ENCODE measurements at places on chromosomes 11 and 22.

- no peak for DNase-seq
Observed at GRCh38 chr11:115580927-115581680, 76.9 kb upstream of the CADM1 start.

DNA sequence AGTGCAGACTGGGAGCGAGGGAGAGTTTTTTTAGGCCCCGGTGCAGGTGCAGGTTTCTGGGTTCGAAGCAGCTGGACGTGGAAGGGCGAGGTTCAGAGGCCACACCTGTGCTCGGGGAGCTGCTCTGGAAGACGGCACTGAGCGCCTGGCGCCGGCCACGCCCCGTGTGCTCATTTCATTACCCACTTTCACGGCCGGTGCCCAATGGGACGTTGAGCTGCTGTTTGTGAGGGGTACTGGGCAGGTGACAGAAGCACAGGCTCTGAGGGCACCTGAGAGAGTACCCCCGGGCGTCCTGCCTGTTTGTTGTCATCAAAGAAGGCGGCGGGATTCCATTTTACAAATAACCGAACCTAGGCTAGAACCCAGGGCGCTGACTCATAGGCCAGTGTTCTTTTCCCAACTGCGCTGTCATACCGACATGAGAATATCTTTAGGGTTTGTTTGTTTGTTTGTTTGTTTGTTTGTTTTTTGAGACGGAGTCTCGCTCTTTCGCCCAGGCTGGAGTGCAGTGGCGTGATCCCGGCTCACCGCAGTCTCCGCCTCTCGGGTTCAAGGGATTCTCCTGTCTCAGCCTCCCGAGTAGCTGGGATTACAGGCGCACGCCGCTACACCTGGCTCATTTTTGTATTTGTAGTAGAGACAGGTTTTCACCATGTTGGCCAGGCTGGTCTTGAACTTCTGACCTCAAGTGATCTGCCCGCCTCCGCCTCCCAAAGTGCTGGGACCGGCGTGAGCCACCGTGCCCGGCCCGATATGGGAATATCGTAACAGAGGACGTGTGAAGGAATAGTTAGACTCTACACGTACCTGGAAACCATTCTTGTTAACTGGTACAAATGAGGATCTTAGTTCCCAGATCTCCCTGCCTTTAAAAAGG lies 16.6 kb upstream of the SPTBN2 start:
- DNase-seq = no peak

- no peak for DNase-seq
Observed at GRCh38 chr11:35267504-35267903, 128.5 kb downstream of the CD44 start.

GRCh38 chr11:61675826-61676225 lies 4.4 kb upstream of the DAGLA start:
- no peak for DNase-seq

DNA sequence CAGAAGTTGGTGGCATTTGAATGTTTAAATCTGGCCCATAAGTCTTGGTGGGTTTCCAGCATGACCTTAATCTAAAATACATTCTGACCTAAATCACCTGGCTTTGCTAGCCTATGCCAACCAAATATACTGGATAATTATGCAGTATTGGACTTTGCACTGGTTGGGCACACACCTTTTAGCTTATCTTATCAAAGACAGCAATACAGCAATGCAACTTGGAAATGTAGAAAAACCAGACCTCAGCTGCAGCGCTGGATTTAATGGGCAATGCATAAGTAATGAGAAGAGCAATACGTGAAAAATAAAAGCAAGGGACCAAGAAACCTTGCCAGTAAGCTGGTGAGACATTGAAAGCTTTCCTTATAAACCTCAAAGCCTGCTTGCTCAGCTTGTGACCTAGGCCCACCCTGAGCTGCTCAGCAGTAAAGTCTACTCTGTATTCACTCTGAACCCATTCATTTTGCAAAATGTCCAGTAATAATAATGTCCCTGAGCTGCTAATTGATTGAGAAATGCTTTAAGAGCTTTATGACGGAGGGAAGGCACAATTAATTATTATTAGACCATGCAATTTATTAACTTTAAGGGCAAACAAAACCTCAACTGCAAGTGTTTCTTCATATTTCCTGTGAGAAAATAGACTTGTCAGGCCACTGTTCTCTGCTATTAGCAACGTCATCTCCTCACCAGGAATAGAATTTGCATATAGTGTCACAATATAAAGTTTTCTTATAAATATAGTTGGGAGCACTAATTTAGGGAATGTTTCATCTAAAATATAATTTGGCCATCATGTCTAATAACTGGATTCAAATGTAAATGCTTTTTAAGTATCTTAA lies 49.4 kb upstream of the CEP295 start:
- no peak for DNase-seq

- no peak for DNase-seq
Observed at GRCh38 chr11:100691896-100692653, 5.0 kb downstream of the ARHGAP42 start.

DNA sequence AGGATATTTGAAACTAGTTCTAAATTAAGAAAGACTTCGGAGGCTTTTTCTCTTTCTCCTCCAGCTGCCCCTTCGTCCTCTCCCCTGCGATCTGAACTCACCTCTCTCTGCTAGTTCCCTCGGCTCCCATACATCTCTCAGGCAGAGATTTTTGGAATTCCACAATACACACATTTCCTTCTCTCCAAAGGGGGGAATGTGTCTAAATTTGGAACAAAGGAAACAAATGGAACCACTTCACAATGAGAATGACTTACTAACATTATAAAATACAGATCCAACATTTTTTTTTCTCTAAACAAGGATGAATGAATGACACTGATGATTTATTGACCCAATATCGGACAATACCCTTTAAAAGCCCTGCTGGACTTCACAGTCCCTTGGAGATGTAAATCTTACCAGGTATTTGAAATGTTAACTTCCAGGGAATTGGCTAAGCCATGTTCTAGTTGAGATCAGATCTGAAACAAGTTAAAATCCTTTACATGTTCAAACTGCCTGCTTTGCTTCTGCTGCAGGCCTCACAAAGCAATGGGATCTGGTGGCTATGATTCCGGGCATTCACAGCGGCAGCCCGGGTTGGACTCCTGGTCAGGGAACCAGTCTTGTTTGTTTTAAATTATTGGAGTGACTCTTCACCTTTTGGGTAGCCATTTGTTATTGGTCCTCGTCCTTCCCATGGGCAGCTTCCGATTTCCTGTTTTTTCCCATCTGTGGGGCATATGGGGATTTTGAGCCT lies 20.5 kb upstream of the GSTP1 start:
- DNase-seq = no peak

DNA sequence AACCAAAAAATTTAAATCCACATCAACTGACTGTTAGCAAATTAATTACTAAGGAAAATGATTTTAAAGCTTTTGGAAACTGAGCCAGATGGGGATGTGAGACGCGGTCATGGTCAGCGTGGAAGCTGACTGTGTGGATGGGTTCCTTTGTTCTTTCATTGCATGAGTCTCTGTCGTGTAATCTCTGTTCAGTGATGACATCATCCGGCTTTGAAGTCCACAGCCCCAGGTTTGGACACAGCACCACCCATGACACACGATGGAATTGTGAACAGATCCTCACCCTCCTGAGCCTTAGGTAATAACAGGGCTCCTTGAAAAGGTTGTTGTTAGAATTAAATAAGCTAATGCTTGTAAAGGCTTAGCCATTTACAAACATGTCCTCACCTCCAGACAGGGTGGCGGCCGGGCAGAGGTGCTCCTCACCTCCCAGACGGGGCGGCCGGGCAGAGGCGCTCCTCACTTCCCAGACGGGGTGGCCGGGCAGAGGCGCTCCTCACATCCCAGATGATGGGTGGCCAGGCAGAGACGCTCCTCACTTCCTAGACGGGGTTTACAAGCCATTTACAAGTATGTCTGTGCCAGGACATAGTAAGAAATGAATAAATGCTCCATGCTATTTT lies 677.3 kb downstream of the TBC1D22A start:
- DNase-seq = no peak

DNA sequence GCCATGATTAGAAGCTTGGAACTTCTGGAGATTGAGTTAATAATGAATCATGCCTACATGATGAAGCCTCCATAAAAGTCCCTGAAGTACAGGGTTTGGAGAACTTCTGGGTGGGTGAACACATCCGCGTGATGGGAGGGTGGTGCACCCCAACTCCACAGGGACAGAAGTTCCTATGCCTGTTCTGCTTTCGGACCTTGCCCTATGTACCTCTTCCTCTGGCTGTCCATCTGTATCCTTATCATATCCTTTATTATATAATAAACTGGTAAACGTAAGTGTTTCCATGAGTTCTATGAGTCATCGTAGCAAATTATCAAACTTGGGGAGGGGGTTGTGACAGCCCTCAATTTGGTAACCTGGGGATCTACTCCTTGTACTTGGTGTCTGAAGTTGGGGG lies 60.2 kb downstream of the ADM start:
- no peak for DNase-seq

GRCh38 chr11:132030896-132031295 lies 660.5 kb downstream of the NTM start:
- DNase-seq = no peak

GRCh38 chr11:128463979-128464378 lies 123.4 kb downstream of the ETS1 start:
- no peak for DNase-seq

- no peak for DNase-seq
Observed at GRCh38 chr11:58179648-58180047, 9.2 kb upstream of the OR9Q2 start.

Data from hematopoietic multipotent progenitor cell (in vitro differentiated cells).